Activated CD8-positive, alpha-beta T cell treated with anti-CD3 and anti-CD28 coated beads for 36 hours (primary cell): ENCODE measurements at places on chromosomes 12 and 14. TPM values are rescaled to one million over a fixed set of nuclear protein-coding genes. Genes with fewer than 3 reads are reported as not detected.

The SNW1 gene
- 95.2 TPM for total RNA-seq

DNA sequence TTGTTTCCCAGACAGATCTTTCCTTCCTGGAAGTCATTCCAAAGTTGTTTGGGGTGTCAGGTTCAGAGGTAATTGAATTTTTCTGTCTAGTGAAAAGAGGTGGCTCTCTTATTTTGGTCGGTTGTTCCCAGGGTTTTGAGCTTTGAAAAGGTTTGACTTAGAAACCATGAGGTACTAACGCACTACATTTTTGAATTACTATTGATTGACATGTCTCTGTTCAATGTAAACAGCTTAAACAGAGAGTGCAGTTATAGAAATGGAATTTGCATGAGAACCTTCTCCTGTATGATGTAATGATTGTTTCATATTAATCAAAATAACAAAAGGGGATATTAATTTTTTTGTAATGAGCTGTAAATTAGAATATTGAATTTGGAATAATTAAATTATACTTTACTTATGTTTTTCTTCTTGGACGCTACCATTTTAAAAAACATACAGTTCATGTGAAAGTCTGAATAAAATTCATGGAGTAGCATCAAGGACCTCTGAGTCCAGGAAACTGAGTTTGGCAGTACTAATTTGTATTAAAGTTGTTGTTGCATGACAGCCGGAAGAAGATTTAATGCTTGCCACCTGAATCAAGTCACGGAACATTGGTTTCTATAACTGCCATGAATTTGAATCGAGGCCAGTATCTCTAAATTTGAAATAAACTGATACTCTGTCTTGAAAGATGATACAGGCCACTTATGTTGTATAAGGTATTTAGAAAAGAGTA lies 41.7 kb downstream of the NPAS3 start:
- H3K36me3 ChIP-seq = no peaks in the 10 kb centered on the region
- no peak overlapping the region for H3K27ac ChIP-seq
- no peak for DNase-seq
- no peaks in the 10 kb centered on the region for H3K27me3 ChIP-seq
- H3K4me3 ChIP-seq = no peak overlapping the region

The GLIPR1L1 gene
- total RNA-seq = not detected

- H3K27ac ChIP-seq = no peak overlapping the region
- no peaks in the 10 kb centered on the region for H3K4me1 ChIP-seq
- H3K36me3 ChIP-seq = no peaks in the 10 kb centered on the region
- no peak for DNase-seq
Observed at GRCh38 chr14:36439766-36440165, 80.3 kb downstream of the NKX2-1 start.

The APOLD1 gene
- 6.3 TPM for total RNA-seq

The CCDC197 gene
- not detected for total RNA-seq

The DNAJC22 gene
- 0.14 TPM for total RNA-seq

The IFNG-AS1 gene
- not detected for total RNA-seq

GRCh38 chr14:44029933-44030332 lies 477.1 kb downstream of the FSCB start:
- DNase-seq = no peak
- no peaks in the 10 kb centered on the region for H3K27me3 ChIP-seq
- no peaks in the 10 kb centered on the region for H3K36me3 ChIP-seq

The PAPOLA gene
- 178 TPM for total RNA-seq

The ASB2 gene
- total RNA-seq = 11.7 TPM

- H3K27ac ChIP-seq = no peak overlapping the region
- H3K4me1 ChIP-seq = no peaks in the 10 kb centered on the region
- DNase-seq = no peak
- no peak overlapping the region for H3K4me3 ChIP-seq
Observed at GRCh38 chr12:51793201-51793600, 55.3 kb downstream of the FIGNL2 start.

- peak within 1 kb of the TSS; percentile 67 for H3K27ac ChIP-seq
- H3K27me3 ChIP-seq = peaks cover 3% of the 10 kb centered on the region
- peaks cover 10% of the 10 kb centered on the region for H3K4me1 ChIP-seq
- DNase-seq = peak; percentile 37
- H3K36me3 ChIP-seq = peaks cover 10% of the 10 kb centered on the region
Observed at GRCh38 chr14:105525861-105526775, at the start of gene TMEM121. TSS of gene TMEM121 (plus strand) at chr14:105526583. CDS start at chr14:105528835, 2,252 bp downstream.

The ACOT6 gene
- not detected for total RNA-seq

The PAX9 gene
- not detected for total RNA-seq

- H3K27me3 ChIP-seq = no peaks in the 10 kb centered on the region
- no peak overlapping the region for H3K4me3 ChIP-seq
- no peak overlapping the region for H3K27ac ChIP-seq
- DNase-seq = no peak
Observed at GRCh38 chr14:41187868-41188267, 418.8 kb upstream of the LRFN5 start.

The C3AR1 gene
- 1.4 TPM for total RNA-seq

DNA sequence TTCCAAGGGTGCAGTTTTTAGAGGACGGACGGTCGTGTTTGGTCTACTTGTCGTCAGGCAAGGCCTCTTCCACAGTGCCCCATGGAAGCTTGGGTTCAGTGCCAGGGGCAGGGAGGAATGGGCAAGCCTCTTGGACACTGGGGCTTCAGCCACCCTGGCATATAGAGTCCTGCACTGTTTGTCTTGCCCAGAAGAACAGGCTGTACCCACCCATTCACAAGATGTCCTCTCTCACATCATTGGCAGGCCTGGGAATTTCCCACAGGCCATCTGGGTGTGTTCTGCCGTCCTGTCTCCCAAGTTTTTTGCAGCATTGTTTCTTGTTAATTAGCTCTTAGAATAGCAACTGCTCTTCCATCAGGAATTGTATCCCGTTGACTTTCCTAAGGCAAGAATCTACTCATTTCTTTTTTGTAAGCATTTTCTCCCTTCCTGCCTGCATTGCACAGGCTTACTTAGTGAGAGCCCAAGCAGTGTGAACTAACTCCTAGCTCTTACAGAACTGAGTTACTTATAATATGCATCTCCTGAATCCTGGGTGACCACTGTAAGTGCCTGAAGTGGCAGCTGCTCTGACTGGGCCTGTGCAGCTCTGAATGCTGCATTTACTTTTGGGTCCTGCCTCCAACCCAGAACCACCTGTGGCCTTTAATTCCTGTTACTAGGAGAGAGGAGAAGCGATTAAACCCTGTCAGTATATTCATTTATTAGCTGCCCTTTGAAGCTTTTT lies 149.4 kb upstream of the HIF1A start:
- DNase-seq = no peak
- H3K27me3 ChIP-seq = no peaks in the 10 kb centered on the region
- H3K27ac ChIP-seq = peak overlapping the region; percentile 74
- H3K4me1 ChIP-seq = peaks cover 21% of the 10 kb centered on the region
- H3K36me3 ChIP-seq = peaks cover 74% of the 10 kb centered on the region
- no peak overlapping the region for H3K4me3 ChIP-seq

The TCL1A gene
- 1.1 TPM for total RNA-seq

GRCh38 chr14:98109326-98109725 lies 1162.7 kb downstream of the BCL11B start:
- no peaks in the 10 kb centered on the region for H3K27me3 ChIP-seq
- DNase-seq = no peak
- H3K36me3 ChIP-seq = peaks cover 4% of the 10 kb centered on the region
- H3K4me1 ChIP-seq = peaks cover 22% of the 10 kb centered on the region

GRCh38 chr12:132066345-132066685 lies 77.8 kb downstream of the DDX51 start:
- peaks cover 29% of the 10 kb centered on the region for H3K4me1 ChIP-seq
- H3K4me3 ChIP-seq = peak overlapping the region; percentile 2
- peak overlapping the region; percentile 81 for H3K27ac ChIP-seq
- peaks cover 22% of the 10 kb centered on the region for H3K36me3 ChIP-seq
- H3K27me3 ChIP-seq = no peaks in the 10 kb centered on the region

GRCh38 chr12:15931590-15932053 lies 20.5 kb downstream of the DERA start:
- no peak for DNase-seq
- no peak overlapping the region for H3K4me3 ChIP-seq
- H3K4me1 ChIP-seq = peaks cover 13% of the 10 kb centered on the region
- peaks cover 16% of the 10 kb centered on the region for H3K36me3 ChIP-seq
- H3K27me3 ChIP-seq = no peaks in the 10 kb centered on the region

DNA sequence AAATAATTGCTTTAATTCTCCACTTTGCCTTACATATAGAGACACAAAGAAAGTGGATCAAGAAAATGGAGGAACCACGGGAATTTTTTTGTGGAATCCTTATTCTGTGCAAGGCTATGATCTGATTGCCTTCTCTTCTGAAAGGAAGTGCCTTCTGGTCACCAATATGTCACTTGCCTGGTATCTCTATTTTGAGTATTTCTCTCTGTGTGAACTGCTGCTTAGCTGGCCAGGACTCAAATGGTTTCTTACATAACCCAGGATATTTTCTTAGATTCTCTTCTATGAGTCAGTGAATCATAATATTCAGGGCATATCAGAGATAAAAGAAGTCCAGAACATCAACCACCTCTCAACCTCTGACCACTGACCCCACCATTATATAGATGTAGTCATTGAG lies 156.1 kb downstream of the DIO2 start:
- H3K36me3 ChIP-seq = no peaks in the 10 kb centered on the region
- H3K27ac ChIP-seq = no peak overlapping the region
- DNase-seq = no peak
- no peak overlapping the region for H3K4me3 ChIP-seq
- no peaks in the 10 kb centered on the region for H3K4me1 ChIP-seq

GRCh38 chr12:96327346-96327745 lies 72.9 kb downstream of the CDK17 start:
- no peak overlapping the region for H3K4me3 ChIP-seq
- no peaks in the 10 kb centered on the region for H3K27me3 ChIP-seq
- peaks cover 36% of the 10 kb centered on the region for H3K36me3 ChIP-seq
- H3K4me1 ChIP-seq = peaks cover 49% of the 10 kb centered on the region

DNA sequence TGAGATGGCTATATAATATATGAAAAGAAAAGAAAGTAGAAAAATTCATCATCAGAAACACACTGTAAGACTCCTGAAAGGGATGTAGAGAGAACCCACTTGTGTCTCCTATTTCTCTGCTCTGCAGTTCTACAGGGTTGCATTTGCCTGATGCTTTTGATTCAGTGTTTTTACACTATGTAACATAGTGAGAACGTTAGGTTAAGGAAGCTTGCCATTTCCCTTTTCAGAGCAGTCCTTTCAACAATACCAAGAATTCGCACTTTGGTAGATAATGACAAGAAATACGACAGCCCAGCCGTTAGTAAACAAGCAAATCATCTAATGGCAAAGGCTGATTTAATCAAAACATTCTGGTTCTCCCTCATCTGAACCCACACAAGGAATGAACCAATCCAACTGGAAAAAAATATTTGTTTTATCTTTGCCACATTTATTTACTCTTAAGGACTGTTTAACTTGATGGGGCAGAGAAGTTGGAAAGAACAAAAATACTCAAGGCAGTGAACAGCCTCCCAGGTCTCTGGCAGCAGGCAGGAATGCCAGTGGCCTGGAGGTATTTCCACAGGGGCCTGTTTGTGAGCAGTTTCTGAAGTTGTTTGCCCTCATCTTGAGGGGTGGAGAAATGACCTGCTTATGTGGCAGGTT lies 30.8 kb upstream of the SOCS2 start:
- H3K4me1 ChIP-seq = peaks cover 5% of the 10 kb centered on the region
- H3K4me3 ChIP-seq = no peak overlapping the region
- DNase-seq = no peak

DNA sequence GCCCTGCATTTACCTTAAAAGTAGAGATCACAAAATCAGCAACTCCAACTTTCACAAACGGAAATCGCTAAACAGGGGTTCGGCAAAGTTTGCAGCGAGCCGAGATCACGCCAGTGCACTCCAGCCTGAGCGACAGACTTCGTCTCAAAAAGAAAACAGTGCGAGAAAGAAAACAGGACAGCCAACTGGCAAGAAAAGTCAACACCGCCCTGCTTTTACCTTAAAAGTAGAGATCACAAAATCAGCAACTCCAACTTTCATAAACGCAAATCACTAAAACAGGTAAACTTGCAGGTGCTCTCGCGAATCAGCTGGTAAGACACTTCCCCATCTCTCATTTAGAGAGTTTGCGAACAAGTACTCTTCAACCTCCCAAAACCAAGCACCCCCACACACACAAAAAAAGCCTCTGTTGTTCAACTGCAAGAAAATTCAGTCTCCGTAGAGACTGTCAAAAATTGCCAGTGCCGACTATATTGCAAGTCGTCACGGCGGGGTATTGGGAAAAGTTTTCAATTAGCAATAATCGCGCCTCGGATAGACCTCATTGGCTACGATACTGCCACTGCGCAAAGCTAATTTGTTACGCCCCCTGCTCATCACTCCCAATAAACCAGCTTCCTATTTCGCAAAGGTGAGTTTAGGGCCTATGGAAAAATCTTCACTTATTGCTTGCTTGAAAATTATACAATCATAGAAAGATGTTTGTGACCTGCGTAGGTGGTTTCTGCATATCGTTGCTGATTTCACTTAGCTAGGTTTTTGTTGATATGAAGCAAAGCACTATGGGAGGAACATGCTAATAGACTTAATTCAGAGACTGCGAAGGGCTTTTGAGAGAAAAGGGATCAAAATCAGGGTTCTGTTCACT lies at the start of gene RNU4-1:
Gene RNU4-1, minus strand, starts transcription at position 577 of the 871 bp plus-strand sequence.
- H3K27me3 ChIP-seq = no peaks in the 10 kb centered on the region
- H3K4me1 ChIP-seq = peaks cover 10% of the 10 kb centered on the region
- H3K27ac ChIP-seq = no peak within 1 kb of the TSS
- no peaks in the 10 kb centered on the region for H3K36me3 ChIP-seq
